ENCODE measurements at places on chromosomes 1 and 21. TPM values are rescaled to one million over a fixed set of nuclear protein-coding genes. Genes with fewer than 3 reads are reported as not detected.

Gene CD1B
- polyA plus RNA-seq, result not detected

Gene TMEM54
- 6.3 TPM for polyA plus RNA-seq

Gene FAAH
- 25.8 TPM for polyA plus RNA-seq

Gene KRTCAP2
- polyA plus RNA-seq, result 90.5 TPM

Gene IVL
- not detected for polyA plus RNA-seq

Gene CEP85
- polyA plus RNA-seq, result 25.8 TPM

Gene GJA4
- polyA plus RNA-seq, result 38.9 TPM

Gene KRTAP11-1
- polyA plus RNA-seq, result not detected

Gene CBR3
- polyA plus RNA-seq, result 3.0 TPM

Gene CELSR2
- not detected for polyA plus RNA-seq

Gene CHD5
- polyA plus RNA-seq, result 1.5 TPM

Gene SGIP1
- polyA plus RNA-seq, result 2.9 TPM

Gene NUCKS1
- polyA plus RNA-seq, result 365 TPM

Gene GPR3
- 0.69 TPM for polyA plus RNA-seq

Gene SPRR2E
- not detected for polyA plus RNA-seq

Gene SPTA1
- polyA plus RNA-seq, result not detected

Gene SPOCD1
- polyA plus RNA-seq, result 0.19 TPM

Gene TSPAN1
- polyA plus RNA-seq, result 0.62 TPM

Gene S100A7
- polyA plus RNA-seq, result not detected

Gene STUM
- polyA plus RNA-seq, result not detected

Gene INSRR
- 0.43 TPM for polyA plus RNA-seq

Gene FCAMR
- not detected for polyA plus RNA-seq

Gene SYPL2
- polyA plus RNA-seq, result 64.4 TPM

Gene EXO1
- polyA plus RNA-seq, result 9.8 TPM

Gene TMIGD3
- polyA plus RNA-seq, result not detected

Gene WNT9A
- polyA plus RNA-seq, result 4.3 TPM

Gene HSD3B2
- polyA plus RNA-seq, result 0.24 TPM

Gene ENAH
- polyA plus RNA-seq, result 168 TPM

Gene TNFRSF14
- polyA plus RNA-seq, result 14.2 TPM

Gene LORICRIN
- polyA plus RNA-seq, result not detected

Gene ADCY10
- polyA plus RNA-seq, result 0.13 TPM

Gene MECR
- 20.7 TPM for polyA plus RNA-seq

Gene ADAMTSL4
- 49.0 TPM for polyA plus RNA-seq

Gene HTR6
- not detected for polyA plus RNA-seq

Gene REG4
- not detected for polyA plus RNA-seq

Gene PRAMEF13
- polyA plus RNA-seq, result not detected

Gene SERPINC1
- polyA plus RNA-seq, result 0.44 TPM

Gene MMP23B
- polyA plus RNA-seq, result 25.5 TPM

Gene RIPPLY3
- not detected for polyA plus RNA-seq

Gene SYCP1
- not detected for polyA plus RNA-seq

Gene WNT3A
- polyA plus RNA-seq, result not detected

Gene DIO1
- polyA plus RNA-seq, result 0.33 TPM

Gene OR11L1
- polyA plus RNA-seq, result not detected

Gene HLX
- polyA plus RNA-seq, result 17.7 TPM

Gene CLIC6
- polyA plus RNA-seq, result not detected

Gene DCDC2B
- 0.28 TPM for polyA plus RNA-seq

Gene SARS1
- polyA plus RNA-seq, result 83.2 TPM

Gene PDPN
- 31.7 TPM for polyA plus RNA-seq

Gene RSPH1
- not detected for polyA plus RNA-seq
